Stimulated activated CD4-positive, alpha-beta T cell treated with anti-CD3 and anti-CD28 coated beads, Interleukin-2, amount 100 ng/mL, for 4 hours (primary cell): ENCODE measurements at places on chromosomes 16 and 17.

- no peak for DNase-seq
These were observed 26.0 kb downstream of the MSI2 start for GRCh38 chr17:57282296-57282695.

GRCh38 chr16:88194397-88195268 lies 188.1 kb upstream of the ZNF469 start:
- DNase-seq, result no peak

DNA sequence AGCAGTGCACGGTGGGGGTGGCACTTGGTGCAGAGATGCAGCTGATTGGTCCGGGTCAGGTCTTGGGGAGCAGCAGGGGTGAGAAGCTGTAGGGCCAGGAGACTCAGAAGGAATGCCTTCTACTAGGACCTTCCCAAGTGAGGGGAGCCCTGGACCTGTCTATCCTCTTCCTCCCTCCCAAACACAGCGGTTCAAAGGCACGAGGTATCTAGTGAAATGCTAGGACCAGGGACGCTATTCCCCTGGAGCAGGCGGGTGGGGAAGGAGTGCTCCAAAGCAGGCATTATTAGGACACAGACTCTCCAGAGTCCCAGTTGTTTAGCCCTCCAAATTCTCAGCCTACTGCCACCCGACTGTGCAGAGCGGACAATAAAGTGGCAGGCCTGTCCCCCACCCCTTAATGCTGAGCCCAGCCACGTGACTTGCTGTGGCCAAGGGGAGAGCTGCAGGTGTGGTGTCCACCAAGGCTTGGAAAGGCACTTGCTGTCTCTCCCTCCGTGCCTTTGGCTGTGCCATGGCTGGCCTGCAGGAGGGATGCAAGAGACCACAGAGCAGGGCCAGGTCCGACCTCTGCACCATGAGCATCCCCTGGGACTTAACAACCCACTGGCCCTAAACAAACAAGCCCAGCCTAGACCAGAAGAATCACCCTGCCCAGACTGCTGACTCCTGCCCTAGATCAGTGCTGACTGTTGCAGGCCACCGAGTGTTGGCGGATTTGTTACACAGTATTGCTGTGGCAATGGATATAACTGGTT lies 97.2 kb downstream of the TBC1D16 start:
- no peak for DNase-seq

- no peak for DNase-seq
These were observed 95.1 kb downstream of the TBC1D16 start for GRCh38 chr17:79940459-79941087.

GRCh38 chr16:11744075-11744470 lies 1.4 kb upstream of the TXNDC11 start:
- DNase-seq, result no peak

DNA sequence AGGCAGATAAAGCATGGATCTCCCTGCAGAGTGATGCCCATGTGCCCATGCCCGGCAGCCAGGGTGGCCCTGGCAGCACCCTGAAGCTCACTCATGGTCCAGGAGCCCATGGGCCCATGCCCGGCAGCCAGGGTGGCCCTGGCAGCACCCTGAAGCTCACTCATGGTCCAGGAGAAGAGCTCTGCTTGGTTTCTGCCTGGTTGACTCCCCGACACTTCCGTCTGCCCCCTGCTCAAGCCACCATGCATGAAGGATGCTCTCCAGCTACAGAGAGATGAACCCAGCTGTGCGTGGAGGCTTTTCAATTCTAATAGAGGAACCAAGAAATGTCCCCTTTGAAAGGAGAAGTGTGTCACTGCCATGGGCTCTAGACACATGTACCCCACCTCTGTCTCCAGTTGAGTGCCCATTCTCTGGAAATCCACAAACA lies 8.7 kb downstream of the CCL17 start:
- no peak for DNase-seq

DNA sequence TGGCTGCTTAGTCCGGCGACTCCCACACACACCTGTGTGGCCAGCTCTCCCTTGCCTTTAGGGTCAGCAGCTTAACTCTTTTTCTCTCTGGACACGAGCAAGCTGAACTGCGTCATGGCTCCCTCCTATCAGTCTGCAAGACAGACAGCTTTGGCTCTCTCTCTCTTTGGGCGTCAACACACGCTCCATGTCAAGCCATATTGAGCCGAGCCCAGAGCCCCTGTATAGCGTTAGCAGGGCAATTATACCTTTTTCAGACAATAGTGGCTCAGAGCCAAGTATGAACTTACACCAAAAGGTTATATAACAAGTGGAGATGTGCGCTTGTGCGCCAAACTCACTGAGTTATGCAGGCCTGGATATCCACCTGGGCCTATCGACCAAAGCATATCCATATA lies 34.8 kb upstream of the APPBP2 start:
- DNase-seq, result no peak

- DNase-seq, result no peak
These were observed 26.1 kb downstream of the QPRT start for GRCh38 chr16:29705030-29705429.

GRCh38 chr16:26453215-26453614 lies 613.5 kb upstream of the C16orf82 start:
- no peak for DNase-seq

DNA sequence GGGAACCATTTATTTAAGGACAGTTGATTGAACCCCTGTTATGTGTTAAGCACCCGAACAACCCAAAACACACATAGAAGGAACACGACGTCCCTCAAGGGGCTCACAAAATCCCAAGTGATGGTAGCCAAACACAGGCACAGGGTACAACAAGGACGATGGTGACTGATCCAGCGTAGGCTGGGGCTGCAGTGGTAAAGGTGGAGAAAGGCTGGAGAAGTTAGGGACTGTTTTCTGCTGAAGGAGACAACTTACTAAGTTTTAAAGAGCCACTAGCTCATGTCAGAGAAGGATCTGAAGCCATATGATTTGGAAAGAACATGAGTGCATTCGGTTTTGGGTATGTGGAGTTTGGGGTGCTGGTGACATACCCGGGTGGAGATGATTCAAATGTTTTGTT lies 229.6 kb upstream of the TNRC6C start:
- DNase-seq, result no peak
